ENCODE measurements at places on chromosomes 4 and X.

GRCh38 chr4:119540249-119540648 lies 88.4 kb downstream of the PDE5A start:
- DNase-seq: no peak

DNA sequence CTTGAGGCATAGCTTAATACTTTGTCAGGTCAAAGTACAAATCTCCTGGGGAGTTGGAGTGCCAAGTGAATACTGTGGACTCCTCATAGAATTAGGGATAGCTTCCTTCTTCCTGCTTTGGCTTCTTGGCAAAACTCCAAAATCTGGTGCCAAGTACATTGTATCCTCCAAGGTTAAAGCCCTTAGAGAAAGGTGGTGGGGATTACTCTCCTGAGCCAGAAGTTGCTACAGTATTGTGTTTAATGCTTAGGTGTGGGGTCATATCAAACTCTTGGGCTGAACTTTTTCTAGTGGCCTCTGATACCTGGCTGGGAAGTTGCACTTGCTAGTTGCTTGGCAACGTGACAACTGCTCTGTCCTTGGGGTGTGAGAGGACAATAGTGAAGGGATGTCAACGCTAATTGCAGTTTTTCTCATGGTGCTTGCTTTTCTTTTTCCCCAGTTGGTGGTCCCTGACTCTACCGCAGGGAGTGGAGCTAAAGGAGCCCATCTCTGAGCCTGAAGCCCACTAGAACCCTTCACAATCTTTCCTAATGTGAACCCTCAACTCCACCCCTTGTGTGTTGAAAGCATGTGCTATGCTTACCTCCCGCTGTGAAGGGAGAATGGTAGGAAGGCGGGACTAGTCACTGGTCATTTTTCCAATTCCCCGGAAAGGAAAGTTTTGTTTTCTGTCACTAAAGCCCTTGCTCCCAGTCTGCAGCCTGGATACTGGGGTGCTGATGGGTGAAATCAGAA lies 35.5 kb downstream of the DLG3 start:
- DNase-seq: no peak

DNA sequence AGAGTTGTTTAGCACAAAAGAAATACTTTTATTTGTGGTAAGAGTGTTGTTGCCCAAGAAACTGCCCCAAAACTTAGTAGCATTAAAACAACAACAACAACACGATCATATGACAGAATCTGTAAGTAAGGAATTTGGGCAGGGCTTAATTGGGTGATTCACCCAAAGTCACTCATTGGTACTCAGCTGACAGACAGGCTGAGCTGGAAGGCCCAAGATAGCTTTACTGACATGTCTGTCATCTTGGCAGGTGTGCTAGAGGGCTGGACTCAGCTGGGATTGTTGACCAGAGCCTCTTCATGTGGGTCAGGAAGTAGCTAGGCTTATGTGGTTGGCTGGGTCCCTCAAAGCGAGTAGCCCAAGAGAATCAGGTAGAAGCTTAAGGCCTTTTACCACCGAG lies 52.3 kb downstream of the KIAA0232 start:
- no peak for DNase-seq

GRCh38 chrX:53281321-53281822 lies at the start of gene IQSEC2:
IQSEC2 (minus strand) TSS chrX:53281584.
- peak; percentile 11 for DNase-seq
